ENCODE measurements at places on chromosomes 2 and 18.

DNA sequence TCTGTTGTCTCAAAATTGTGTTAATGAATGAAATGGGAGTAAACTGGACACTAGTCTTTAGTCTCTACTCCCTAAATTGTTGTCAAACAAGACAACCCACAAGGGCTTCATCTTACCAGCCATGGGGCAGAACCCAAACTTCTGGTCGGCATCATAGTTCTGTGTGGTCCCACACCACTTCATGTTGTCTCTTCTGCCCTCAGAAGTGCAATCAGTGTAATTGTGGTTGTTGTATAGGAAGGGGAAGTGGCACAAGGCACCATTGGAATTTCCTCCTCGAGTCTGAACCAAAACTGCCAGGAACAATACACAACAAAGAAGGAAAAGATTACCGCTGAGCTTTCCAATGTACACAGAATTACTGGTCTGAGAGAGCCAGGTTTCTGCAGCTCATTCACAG, 12.6 kb downstream of the FN1 start:
- no peak for DNase-seq

GRCh38 chr18:62460851-62461300, 61.9 kb upstream of the ZCCHC2 start:
- no peak for DNase-seq

DNA sequence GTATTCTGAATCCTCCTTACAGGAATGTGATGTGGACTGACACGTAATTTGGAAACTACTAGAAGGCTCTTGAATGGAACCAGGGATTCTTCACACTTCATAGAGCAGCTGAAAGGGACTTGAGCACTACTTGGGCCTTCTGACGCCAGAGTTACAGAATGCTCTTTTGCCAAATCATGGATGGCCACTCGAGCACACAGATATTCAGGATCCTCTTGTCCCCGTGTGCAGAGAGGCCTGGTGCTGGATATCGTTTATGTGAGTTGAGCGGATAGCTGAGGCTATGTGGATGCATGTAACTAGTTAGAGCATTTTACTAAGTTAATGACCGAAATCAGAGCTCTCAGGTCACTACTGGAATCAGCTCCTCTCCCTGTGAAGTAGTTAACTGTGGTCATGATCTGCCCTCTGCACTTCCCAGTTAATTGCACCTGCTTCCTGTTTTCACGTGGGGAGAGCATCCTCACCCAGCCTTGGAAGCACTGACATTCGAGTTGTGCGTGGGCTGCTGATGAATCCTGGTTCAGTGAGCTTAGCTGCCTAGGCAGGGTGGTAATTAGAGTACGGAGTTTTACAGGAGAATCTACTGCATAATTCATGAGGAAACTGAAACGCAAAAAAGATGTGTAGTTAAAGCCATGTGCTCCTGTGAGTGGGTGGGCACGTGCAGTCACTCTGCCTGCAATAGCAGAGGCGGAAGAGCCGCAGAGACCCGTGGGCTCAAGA, 5.2 kb upstream of the TPO start:
- no peak for DNase-seq

DNA sequence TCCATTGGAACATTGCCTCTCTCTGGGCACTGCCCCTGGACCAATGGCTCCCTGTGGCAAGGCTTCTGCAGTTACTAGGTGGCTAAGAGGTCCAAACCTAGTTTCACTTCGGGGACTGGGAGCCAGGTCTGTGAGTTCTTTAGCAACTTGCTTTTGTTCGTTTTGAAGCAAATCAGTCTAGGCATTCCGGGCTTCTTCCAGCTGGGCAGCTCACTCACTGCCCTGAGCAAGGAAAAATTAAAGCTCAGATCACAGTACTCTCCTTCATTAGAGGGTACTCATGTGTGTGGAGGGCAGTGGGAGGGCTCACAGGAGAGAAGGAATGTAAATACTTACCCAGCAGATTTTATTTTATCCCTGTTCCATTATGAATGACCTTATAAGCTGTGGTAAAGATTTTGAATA, 80.3 kb downstream of the SPP2 start:
- DNase-seq, result no peak

- no peak for DNase-seq
Observed at GRCh38 chr2:161312996-161313395, 4.8 kb downstream of the PSMD14 start.

GRCh38 chr18:10783941-10784340, 258.1 kb downstream of the NAPG start:
- DNase-seq, result no peak

- DNase-seq, result peak; percentile 44
Observed at GRCh38 chr2:43745457-43745856, 28.4 kb upstream of the DYNC2LI1 start.

DNA sequence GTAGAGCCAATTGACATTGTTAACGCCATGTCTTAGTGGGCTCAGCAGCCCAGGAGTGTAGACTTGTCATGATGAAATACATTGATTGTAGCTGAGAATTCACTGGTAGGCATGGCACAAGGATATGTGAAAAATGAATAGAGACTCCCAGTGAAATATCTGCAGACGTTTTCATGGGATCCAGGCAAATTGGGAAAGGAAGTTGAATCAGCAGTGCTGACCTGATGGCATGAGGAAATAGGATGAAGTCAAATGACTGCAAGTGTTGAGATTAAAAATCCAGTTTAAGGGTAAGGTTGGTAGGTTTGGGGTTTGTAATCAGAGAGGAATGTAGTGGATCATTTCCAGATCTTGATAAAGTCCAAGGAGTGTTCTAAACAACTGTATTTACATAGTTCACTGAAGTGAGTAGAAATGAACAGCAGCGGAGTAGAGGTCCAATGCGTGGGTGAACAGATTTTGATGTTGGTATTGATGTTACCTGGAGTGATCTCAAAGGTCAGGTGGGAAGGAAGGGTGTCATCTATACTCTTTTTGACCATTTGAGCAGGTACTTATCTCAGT, 24.6 kb downstream of the INSIG2 start:
- peak; percentile 78 for DNase-seq

DNA sequence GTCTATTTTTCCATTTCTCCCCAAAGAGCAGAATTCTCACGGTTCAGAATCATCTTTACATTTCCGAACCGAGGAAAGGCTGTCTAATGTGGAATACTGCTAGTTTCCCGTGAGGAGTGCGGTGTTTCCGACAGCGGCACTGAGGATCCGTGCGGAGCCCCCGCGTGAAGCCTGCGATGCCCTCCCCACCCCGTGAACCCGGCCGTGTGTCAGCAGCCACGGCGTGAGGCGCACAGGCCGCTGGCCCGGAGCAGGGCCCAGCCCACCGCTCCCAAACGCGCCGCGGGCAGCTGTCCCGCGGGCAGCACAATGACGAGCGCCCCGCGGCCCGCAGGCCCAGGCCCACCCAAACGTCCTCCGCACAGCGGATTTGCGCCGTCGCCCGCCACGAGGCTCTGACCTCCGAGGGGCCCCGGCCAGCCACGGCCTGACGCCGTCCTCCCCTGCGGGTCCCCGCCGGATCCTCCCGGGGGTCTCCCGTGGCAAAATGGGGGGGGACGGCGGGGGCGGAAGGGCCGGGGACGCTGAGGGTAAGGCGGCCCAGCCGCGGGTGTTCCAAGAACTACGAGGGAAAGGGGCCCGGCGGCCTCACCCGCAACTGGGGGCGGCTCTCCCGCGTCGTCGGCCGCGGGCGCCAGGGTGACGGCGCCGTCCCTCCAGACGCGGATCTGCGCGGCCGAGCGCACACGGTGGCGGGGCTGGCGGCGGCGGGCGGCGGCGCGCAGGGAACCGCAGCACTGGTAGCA, 796 bp downstream of the SPIRE1 start:
- no peak for DNase-seq

DNA sequence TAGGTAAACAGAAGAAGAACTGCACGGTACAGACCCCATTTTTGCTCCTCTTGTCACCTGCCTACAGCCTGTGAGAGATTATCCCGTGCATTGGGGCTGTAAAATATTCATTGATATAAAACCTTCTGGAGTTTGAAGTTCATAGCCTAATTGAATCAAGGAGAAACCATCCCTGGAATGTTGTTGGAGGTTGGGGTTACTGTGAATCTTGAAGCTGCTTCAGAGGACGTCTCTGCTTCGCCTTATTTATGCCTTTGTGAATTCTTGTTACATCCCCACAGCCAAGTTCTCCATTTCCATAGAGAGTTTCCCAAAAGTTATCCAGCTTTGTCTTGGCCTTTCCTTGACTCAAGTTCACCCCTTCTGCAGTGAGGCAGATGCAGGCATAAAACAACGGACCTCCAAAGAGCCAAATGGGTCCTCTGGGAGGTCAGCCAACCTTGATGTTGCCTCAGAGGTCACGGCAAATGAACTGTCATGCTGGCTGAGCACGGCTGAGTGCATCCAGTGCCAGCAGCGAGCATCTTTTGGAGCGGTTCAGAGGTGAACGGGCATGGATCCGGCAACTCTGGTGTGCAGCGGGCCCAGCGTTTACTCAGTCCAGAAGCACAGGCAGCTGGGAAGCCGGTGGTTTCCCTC, 317.6 kb downstream of the PRKCE start:
- no peak for DNase-seq

DNA sequence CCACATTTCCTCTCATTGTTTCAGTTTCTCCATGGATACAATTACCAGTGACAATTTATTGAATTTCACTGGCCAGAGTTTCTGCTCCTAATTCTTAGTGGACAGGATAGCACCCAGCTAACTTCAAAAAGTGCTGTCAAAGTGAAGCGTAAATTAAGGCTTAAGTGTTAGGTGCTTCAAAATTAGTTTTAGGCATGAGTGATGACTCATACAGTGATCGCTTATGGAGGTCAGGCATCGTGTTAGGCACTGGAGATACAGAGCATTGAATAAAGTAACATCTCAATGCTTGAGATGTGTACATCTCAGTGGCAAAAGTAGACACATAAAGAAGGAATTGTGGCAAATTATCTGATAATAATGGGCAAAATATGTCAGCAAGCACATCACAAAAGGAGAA, 40.8 kb downstream of the NOSTRIN start:
- no peak for DNase-seq

GRCh38 chr18:78085241-78086185, 835.9 kb downstream of the GALR1 start:
- DNase-seq, result no peak

DNA sequence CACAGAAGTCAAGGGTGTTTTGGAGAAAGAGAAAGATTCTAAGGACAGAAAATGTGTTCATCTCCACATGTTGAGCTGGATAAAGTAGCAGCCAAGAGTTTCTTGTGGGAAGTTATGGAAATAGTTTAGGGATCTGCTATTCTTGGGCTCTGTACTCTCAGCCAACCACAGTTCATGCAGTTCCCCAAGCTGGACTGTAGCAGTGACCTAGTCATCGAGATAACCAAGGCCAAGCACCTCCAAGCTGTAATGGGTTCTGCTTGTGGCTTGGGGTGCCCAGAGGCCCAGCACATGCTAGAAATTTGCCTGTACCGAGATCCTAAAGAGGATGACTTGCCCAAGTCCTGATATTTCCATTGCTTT, 91.9 kb upstream of the RASGRP3 start:
- no peak for DNase-seq

- DNase-seq, result no peak
Observed at GRCh38 chr18:12248926-12249720, 5.0 kb upstream of the CIDEA start.

DNA sequence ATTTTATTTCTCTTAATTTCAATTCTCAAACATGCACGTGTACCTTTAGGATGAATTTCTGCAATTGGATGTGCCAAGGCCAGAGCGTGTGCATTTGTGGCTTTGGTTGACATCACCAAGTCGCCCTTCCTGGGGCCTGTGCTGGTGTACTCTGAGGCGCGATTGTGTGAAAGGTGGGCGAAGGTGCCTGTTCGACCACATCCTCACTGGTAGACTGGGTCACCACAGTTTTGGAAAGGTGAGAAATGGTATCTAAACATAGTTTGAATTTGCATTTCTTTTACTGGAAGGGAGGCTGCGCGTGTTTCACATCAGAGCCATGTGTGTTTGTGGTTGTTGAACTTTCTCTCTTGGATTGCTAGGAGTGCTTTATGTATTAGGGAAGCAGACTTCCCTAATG, 89.8 kb downstream of the LDLRAD4 start:
- no peak for DNase-seq

- DNase-seq, result no peak
Observed at GRCh38 chr2:218627939-218628338, 20.2 kb downstream of the PLCD4 start.

DNA sequence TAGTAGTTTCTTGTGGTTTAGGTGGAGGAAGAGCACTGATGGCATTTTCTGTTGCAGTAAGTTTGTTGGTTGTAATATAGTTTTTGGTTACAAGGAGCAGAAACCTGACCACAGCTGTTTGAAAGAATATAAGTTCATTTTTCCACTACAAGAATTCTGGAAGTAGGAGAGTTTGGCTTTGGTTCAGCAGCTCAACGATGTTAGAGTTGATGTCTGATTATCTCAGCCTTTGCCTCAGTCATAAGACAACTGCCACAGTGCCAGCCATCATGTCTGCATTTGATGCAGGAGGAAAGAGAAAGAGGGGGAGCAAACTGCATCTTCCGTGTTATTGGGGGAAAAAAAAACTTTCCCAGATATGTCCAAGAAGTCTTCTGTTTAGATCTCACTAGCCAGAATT, 119.1 kb downstream of the LYPD1 start:
- no peak for DNase-seq

- no peak for DNase-seq
Observed at GRCh38 chr18:76764291-76764901, 58.0 kb upstream of the ZNF236 start.

DNA sequence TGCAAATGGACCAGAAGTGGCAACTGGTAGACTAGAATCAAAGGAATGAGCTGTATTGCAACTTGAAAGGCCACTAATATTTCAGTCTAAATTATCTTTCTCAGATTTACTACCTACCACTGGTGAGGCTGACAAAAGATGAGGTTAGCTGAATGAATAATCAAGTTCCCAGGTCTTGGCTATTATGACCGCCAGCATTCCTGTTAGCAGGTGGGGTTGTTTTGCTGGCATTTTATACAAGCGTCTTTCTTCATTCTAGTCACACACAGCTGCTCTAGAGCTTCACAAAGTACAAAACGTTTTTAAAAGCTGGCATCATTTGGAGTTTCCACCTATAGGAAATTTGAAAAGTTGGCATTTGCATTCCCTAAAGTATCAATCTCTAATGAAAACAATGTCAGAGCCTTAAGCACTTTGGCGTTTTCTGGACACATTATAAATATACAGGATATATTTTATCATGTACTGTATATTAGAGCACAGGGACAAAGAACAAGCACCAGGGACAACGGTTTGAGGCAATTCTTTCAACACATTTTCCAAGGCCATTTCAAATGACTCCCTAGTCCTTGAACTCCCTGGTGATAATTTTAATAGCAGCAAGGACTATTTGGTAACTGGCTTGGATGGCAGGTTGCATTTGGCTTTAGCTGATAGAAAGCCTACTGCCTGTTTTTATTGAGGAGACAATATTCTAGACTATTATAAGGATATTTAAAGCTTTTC, 410.2 kb upstream of the CHST9 start:
- DNase-seq, result no peak

GRCh38 chr2:231947694-231948093, 13.8 kb upstream of the DIS3L2 start:
- no peak for DNase-seq

DNA sequence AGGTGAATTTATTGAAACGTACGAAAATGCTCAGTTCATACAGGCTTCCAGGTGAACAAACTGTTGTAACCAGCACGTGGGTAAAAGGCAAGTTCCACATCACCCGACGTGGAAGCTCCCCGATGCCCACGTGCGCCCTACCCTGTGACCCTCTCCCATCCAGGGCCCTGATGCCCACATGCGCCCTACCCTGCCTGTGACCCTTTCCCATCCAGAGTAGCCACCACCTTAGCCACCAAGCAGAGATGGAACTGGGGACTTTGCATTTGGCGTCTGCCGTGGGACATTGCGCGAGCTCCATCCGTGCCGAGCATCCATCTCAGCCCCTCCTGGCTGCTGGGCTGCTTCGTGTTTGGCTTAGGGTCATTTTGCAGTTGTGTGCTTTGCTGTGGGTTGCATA, 37.5 kb downstream of the ANO7 start:
- DNase-seq, result no peak
